Activated gamma-delta T cell treated with anti-CD3 and anti-CD28 coated beads, Interleukin-2, amount 50 U/mL, for 16 hours (primary cell): ENCODE measurements at places on chromosomes 5 and 9.

- no peak for DNase-seq
Observed at GRCh38 chr9:134190232-134191121, 26.1 kb upstream of the RNU6ATAC start.

DNA sequence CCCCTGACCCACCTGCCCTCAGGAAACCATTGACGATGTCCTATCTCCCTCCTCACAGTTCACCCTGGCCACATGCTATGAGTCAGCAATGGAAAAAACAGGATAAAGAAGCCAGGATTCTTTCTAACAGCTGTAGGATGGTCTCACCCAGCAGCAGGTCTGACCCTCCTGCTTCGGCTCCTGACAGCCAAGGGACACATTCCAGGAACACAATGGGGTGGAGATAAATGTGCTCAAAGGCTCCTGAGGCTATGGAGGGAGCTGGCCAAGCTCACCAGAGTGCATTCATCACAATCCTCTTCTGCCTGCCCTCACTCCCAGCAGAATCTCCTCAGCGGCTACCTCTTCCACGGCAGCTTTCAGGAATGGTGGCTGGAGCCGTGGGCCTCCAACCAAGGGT lies 170.3 kb downstream of the PJA2 start:
- DNase-seq = no peak

DNA sequence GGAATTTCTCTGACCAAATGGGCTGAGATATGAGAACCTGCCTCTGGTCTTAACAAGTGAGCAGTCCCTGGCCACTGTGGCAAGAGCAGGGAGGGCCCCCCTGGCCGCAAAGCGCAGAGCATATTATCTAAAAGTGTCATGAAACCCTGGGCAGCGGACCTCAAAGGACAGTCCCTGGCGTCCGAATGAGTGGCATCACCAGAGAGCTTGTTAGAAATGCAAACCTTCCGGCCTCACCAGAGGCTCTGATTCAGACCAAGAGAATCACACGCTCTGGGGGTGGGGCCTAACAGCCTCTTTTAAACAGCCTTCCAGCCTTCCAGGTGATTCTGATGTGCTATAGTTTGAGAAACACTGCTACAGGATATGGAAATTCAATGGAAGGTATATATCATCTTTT lies 10.9 kb downstream of the PTPN3 start:
- no peak for DNase-seq

DNA sequence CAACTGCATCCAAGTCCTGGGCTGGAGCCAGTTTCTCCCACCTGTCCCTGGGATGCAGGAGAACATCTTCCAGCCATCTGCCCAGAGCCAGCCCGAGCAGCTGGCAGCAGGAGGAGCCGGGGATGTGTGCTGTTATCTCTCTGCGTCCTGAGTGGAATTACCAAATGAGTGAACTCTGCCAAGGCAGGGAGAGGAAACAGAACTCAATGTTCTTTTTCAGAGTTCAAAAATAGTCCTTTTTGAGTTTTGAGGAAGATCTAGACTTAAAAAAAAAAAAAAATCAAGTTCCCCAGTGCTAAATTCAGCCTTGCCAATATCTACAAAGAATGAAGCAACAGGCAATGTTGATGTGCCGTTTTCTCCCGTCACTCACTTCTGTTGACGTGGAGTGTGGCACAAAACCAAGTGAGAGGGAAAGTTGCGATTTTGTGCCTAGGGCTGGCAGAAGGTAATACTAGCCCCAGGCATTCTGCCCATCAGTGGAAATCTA lies 56.2 kb downstream of the TMOD1 start:
- no peak for DNase-seq

DNA sequence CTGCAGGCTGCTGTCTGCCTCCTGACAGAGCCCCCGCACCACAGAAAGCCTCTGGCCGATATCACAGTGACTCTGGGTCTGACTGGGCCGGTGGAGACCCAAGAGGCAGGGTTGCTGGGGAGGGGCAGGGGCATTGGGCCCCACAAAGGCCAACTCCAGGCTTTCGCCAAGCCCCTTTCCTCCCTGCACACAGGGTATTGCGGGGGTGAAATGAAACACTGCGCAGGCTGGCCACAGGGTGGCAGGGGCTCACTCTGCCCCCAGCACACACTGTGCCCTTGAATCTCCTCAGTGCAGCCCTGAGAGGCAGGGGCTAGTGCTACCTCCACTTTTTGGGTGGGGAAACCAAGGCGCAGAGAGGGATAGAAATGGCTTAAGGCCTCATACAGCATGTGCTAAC lies 44.6 kb downstream of the BARX1 start:
- no peak for DNase-seq

DNA sequence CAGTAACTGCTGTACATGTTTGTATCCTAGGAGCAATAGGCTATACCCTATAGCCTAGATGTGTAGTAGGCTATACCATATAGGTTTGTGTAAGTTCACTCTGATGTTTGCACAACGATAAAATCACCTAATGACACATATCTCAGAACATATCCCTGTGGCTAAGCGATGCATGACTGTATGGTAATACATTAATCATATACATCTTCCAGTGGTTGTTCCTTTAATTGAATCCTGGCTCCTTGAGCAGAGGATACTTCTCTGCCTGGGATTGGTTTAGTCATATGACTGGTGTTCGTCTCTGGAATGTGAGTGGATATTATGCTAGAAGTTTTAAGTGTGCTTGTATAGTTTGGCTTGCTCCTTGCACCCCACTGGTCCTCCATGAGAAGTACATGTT lies 425.8 kb downstream of the MAN2A1 start:
- no peak for DNase-seq

DNA sequence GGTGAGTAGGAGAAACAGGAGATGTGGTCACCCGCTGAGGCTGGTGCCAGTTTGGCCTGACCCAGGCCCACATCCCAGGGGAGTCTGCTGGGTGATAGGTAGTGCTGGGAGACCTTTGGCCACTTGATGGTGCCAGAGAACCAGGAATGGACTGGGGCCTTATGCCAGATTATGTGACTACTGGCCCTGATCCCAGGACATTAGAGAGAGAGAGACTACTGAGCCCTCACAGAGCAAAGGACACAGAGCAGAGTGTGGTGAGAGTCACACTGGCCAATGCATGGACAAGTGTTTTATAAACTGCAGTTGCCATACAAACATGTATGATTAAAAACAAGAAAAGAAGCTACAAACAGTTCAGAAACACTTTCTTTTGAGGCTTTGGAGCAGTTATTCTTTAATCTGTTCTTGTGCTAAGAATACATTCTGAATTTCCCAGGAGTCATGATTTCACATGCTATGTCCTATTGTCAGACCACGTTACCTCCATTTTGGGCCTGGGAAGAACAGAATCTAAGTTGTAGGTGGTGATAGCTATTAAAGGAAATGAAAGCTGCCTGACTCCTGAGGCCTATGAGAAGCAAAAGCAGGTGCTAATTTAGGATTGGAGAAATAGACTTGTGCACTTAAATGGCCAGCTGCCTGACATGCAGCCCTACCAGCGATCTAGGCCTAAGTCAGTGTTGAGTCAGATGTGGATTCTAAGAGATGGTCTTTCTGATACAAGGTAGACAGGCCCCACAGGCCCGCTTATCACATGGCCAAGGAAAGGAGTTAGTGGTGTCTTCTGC lies 32.6 kb upstream of the TMOD1 start:
- DNase-seq = no peak

GRCh38 chr9:34454571-34455065 lies 3.8 kb downstream of the FAM219A start:
- DNase-seq = no peak

DNA sequence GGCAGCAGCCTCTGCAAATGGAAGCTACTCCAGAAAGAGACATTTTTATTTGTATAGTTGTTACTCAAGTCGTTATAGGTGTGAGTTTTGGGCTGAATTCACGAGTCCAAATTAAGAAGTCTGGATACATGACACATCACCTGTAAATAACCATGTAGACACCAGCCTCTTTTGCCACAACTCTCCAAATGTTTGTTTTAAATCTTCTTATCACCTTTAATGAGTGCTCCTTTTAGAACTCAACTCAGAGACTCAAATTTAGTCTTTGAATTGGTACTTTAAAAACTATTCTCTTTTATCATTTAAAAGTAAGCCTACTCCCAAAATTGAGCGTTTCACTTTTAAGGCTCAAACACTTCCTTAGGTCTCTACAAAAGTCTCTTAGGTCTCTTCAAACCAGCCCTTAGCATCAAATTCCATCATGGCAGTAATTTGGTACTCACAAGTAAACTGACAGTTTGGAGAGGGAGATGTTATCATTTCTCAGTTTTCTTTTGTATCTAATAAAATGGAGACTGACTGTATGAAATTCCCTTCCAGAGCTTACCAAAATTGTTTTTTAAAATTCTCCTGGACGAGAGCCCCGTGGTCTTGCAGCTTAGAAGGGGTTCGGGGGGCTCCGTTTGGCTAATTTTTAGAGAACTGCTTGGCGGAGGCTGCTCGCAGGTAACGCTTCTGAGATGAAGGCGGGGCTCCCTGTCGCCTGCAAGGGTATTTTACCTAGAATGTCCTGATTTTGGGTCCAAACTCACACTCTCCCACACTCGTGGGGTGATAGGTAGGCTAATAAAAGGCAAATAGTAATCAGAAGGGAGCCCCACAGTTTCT lies 194.6 kb downstream of the MEF2C start:
- no peak for DNase-seq

DNA sequence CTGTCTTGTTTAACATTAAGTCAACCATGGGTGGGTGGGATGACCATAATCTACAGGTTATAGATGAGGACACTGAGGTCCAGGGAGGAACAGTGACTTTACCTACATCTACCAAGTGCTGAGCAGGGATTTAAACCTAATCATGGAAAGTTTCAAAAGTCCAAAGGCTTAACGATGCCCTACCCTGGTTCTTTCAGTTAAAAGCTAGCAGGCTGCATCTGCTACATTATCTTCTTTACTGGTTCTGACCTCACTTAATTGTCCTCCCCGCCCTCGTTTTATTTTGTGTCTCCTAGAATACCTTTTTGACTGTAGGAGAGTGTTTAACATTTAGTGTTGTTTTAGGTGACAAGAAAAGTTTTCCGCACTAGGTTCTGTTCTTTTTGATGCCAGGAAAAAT lies 735.2 kb downstream of the TLR4 start:
- DNase-seq = no peak

GRCh38 chr5:180346358-180346757 lies 6.8 kb downstream of the GFPT2 start:
- no peak for DNase-seq

DNA sequence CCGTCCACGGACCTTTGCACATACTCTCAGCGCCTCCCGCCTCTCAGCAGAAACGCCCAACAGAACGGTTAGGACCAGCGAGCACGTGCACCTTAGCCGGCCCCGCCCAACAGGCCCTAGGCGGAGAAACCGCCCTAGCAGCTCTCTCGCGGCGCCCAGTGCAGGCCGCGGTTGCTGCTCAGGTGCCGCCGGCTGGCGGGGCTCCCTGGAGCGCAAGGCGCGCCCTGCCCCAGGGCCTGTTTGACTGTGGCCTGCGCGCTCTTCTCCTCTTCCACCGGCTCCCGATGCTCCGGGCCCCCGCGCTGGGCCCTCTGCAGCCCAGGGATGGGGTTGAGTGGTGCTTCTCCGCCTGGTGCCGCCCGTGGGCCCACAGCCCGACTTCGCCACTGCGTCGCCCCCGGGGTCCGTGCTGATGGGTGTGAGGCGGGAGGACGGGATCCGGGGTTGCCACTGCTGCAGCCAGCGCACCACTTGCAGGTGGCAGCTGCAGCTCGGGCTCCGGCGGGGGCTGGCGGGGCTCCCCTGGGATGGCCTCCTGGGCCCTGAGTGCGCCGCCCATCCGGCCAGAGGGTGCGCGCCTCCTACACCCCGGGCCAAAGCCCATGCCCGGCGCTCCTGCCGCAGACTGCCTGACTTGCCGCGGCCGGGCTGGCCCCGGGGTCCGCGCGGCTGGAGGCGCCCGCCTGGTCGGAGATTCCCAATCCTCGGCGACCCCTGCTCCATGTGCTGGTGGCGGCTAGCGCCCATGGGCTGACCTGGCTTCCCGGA lies 1889.4 kb upstream of the CDH9 start:
- DNase-seq = no peak

- no peak for DNase-seq
Observed at GRCh38 chr5:168315416-168316138, 24.1 kb downstream of the WWC1 start.

DNA sequence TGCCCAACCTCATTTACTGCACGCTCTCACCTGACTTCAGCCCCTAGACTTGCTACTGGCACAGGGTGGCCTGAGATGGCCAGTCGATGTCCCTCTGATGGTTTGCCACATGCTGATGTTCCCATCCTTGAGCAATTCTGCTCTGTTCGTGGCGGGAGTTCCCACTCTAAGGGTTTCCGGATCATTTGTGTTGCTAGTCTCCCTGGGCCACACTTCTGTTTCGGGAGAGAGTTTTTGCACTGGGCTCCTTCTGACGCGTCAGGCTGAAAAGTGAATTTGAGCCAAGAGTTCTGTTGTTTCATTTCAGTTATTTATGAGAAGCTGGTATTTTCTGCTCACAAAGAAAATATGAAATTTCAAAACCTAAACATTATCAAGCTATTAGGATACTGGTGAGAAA lies 597.7 kb downstream of the BNC2 start:
- no peak for DNase-seq

DNA sequence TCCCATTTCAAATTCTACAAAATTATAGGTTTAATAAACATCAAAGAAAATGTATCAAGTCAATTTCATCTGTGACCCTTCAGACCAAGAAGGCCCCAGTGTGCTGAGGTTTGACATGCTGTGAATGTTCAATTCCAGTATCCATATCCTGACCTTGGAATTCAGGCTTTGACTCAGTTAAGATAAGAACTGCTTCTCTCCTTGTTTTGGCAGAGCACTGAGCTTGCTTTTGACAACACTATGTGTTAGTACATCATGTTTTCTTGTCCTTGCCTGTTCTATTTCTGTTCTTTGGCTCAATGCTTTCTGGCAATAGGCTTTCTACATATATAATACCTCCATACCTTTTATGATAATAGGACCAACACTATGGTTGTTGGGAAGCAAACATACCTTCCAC lies 105.6 kb downstream of the PLCXD3 start:
- no peak for DNase-seq

- no peak for DNase-seq
Observed at GRCh38 chr5:87268970-87269377, 1.3 kb downstream of the RASA1 start.

- DNase-seq = peak; percentile 78
Observed at GRCh38 chr9:129496473-129497004, 124.4 kb downstream of the C9orf50 start.

- DNase-seq = no peak
Observed at GRCh38 chr5:138504799-138505198, 38.2 kb downstream of the ETF1 start.

GRCh38 chr9:124342776-124343485 lies 72.3 kb downstream of the PSMB7 start:
- no peak for DNase-seq
